Omental fat pad (tissue), 4 donors: ENCODE measurements at places on chromosomes 3 and 15.

DNA sequence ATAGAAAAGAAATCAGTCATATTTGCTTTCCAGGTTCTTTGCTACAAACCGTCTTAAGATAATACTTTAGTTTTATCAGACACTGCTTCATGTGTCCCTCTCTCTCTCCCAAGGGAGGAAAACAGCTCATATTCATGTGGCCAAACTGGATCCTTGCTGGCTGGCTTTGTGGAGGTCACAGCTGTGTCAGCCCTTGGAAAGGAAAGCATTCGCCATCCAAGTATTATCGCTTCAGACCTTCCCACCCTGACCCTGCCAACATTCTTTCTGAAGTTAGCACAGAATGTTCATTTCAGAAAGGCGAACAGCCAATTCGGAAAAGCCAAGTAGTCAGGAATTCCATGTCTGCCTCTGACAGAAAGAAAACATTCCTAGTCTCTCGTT is 213.6 kb downstream of the FEZF2 start:
- no peak for DNase-seq

- no peak for DNase-seq
These were observed 1041.3 kb downstream of the ROBO1 start for GRCh38 chr3:78726545-78726944.

- no peak for DNase-seq
These were observed 33.4 kb upstream of the PRR23E start for GRCh38 chr3:127159543-127159942.

GRCh38 chr3:186361246-186361761 is 730 bp downstream of the DGKG start:
- DNase-seq = no peak

- no peak for DNase-seq
These were observed 141.0 kb downstream of the WDR72 start for GRCh38 chr15:53618461-53618860.

- DNase-seq = no peak
These were observed 24.5 kb upstream of the BDH1 start for GRCh38 chr3:197580253-197580691.

GRCh38 chr3:186255703-186256331 is 106.2 kb downstream of the DGKG start:
- no peak for DNase-seq

DNA sequence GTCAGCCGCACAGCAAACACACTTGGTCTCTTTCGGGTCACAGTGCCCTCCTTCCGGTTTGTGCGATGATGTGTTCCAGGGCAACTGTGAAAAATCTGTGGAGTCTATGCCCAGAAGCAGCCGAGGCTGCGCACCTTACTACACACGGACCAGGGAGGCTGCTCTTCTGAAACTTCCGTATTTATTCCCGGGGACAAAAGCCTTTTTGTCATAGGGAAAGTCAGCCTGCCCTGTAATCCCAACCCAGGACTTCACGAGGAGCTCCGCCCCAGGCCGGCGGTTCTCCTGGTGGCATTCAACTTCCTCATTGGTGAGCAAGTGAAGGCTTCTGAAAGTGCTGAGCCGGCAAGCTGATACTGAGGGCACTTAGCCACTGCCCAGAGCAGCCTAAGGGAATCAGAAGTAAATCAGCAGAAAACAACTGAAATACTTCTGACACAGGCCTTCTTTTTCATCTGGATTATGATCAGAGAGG is 126.5 kb downstream of the FMN1 start:
- DNase-seq = no peak

DNA sequence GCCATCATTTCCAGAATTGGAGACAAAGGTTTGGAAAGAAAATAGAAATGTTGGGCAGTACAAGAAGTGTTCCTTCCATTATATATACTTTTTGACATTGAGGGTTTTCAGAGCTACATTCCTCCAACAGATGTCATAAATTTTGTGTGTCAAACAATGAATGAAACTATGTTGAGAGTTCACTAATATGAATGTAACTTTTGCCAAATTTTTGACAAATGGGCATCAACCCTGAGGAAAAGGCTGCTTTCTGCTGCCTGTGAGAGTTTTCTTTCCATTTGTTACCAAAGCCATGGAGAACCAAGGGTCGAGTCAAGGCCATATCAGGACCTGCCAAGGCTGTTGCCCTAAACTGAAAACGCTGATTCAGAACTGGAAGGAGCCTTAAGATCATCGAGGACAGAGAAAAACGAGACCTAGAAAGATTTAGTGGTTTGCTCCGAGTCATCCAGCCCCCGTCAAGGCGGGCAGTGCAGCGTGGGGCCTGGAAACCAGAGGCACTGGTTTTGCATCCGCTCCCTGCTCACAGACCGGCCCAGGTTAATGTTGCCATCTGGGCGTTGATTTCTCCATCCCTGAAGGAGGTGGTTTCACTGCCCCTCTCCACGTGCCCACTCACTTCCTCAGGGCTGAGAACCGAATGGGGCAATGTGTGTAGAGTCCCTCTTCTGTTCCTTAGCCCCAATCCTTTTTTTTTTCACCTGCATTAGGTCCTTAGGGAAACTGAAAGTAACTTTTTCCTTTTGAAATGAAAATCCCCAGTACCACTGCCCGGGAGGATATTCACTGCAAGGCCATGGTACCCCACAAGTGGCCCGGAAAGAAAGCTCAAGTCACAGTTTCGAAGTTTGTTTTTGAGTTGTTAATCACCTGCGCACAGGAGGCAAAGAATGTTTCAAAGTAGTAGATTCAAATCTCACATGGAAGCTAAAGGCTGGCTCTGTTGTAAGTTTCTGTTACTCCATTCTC is 32.8 kb downstream of the TPM1 start:
- no peak for DNase-seq

DNA sequence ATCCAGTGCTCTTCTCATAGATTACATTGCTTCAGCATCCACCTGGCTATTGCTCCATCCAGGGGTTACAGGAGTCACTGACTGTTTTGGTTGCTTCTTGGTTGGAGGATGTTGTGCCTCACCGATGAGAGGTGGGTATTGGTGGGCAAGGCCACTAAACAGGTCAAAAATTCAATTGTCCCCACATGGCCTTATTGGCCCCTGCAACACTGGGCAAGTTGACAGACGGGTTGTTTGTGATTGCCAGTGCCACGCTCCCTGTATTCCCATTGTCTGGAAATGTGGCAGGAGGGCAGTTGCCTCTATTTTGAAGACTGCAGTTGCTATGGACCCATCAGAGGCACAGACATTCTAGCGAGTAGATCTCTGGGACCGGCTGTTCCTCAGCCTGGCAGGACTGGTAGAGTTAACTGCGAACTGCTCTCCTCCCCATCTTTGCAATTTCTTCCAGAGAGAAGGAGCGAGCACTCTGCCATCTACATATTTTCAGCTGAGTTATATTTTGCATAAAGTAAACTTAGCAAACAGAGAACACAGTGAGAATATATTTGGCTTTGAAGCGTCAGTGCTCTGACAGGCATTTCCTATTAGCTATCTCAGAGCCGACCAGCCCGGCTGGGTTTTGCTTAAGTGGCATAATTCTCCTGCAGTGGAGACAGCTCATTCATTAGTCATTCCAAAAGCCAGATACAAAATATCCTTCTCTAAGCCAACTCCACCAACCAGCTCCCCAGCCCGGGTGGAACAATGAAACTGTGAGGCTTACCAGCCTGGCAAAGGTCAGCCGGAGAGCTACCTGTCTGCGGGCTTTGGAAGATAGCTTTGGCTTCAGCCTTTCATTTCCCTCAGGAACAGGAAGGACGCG is 26.0 kb upstream of the MAGEF1 start:
- no peak for DNase-seq

DNA sequence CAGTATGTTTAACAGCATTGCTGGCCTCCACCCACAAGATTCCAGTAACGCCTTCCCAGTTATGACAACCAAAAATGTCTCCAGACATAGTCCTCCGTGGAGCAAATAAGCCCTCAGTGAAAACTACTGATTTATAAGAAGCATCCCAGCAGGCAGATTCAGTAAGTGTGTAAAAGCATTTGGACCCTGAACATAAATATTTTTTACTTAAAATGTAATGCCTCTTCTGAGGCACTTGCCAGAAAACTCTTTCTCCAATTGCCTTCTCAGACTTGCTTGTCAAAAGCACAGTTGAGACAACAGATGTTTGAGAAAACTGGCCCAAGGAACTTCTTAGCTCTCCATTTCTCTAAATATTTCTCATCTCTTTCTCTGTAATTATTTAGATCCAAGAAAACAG is 31.8 kb upstream of the DCLK3 start:
- no peak for DNase-seq

DNA sequence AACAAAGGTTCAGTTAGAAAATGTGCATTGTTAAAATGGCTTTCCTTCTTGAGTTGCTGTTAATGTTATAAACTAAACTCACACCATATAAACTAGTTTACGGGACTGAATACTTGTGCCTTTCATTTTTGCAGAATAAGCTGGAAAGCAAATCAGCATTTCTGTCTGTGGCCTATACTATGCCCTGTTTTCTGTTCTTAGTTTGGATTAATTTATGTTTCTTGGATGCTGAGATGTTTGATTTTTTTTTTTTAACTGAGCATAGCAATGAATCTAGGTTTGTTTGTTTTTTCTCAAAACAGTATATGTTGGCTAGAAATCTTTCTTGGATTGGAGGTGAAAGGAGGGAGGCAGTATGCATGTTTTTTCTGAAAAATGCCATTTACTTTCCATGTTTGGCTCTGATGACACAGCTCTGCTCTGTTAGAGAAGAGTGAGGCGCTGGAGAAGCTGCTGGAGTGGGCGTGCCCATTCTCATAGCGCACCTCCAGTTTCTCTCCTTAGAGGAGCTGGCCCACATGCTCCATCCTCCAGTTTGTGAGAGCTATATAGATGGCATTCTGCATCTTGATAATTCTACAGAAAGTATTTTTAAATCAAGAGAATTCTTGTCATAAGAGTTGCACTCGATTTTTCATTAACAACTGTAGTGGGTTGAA is 423.6 kb upstream of the TPM1 start:
- no peak for DNase-seq

- DNase-seq = no peak
These were observed 109.6 kb upstream of the TOPAZ1 start for GRCh38 chr3:44132061-44132460.

DNA sequence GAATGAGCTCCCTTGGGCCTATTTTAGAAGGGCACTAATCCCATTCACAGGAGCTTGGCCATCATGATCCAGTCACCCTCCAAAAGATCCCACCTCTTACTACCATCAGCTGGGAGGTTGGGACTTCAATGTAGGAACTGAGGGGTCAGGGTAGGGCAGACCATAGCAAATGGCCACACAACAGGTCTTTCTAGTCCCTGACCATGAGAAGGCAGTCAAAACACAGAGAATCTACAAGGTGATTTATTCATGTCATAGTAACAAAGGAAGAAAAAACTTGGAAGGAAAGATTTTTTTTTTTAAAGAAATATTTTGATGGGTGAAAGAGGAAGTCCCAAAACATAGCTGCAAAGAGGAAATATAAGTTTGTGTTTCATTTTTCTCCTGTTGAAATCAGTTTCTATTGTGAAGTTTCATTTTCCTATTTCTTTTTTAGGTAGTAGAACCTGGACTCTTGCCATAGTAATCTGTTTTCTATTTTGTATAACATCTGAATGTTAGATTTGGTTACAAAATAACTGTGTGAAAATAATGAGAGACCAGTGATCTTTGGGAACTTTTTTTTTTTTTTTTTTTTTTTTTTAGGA is 23.5 kb upstream of the TNFSF10 start:
- DNase-seq = no peak

- no peak for DNase-seq
These were observed 144.3 kb upstream of the MRPS22 start for GRCh38 chr3:139199421-139200010.

DNA sequence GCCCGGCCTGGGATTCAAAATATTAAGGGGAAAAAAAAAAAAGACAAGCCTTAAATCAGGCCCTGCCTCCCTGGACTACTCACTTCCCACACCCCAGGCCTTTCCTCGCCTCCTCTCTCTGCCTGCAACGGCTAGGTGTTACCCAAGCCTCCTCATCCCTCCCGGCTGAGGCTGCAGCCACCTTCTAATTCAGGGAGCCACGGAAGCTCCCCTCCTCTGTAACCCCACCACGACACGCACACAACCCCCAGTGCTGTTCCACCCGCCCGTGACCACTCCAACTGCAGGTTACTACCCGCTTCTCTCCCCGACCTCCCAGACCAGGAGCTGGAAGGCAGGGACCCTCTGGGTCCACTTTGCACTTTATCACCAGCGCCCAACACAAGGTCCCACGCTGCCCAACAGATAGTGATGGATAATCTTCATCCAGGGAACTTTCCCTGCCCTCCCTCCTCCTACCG is 936 bp downstream of the KIF7 start:
- DNase-seq = no peak

GRCh38 chr15:69955240-69955894 is 142.3 kb downstream of the TLE3 start:
- DNase-seq = no peak

DNA sequence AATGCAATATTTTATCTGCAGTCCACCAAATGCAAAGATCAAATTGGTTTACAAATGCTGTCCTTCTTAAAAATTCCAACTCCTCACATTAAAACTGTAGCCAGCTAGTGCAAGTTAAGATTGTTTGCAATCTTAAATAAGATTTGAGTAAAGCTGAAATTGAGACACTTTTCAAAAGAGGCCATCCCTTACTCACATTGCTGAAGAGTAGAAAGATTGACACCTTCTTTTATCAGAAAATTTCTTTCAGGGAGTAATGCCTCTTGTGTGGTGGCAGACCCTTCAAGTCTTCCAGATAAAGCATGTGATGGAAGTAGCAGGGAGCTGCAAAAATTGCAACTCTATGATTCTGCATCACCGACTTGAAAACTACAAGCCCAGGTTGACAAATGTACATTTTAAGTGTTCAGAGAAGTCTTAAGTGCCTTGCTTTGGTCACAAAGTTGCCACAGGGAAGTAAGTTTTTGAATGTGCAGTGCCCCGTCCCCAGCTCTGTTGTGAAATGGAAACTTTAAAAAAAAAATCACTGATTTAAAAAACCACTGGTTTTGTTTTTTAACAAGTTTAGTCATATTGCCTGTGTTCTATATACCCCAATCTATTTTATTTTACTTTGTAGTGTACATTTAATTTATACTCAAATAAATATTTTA is 12.6 kb downstream of the CD86 start:
- DNase-seq = no peak

DNA sequence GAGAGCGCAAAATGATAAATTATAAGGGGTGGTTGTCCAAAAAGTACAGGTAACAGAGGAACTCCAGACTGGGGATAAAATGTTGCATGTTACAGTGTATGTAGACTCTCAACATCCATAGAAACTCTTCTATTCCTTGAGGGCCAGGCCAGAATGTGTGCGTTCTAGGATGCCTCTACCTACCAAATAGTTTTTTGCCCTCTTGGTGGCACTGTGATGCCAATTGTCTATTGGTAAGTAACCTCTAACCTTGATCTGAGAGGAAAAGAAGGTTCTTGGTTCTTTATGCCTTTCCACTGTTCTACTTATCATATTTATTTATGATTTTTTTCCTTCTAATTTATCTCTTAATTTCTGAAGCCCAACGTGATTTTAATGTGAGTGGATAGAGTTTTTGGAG is 424.6 kb downstream of the GRM7 start:
- DNase-seq = no peak
